Fibroblast of mammary gland (primary cell): ENCODE measurements at places on chromosomes 12 and 14.
A peak's percentile ranks its signal among the peaks of the same experiment; 100 is the strongest.

- DNase-seq: no peak
These were observed 148.7 kb downstream of the ANO2 start for GRCh38 chr12:5796171-5796958.

DNA sequence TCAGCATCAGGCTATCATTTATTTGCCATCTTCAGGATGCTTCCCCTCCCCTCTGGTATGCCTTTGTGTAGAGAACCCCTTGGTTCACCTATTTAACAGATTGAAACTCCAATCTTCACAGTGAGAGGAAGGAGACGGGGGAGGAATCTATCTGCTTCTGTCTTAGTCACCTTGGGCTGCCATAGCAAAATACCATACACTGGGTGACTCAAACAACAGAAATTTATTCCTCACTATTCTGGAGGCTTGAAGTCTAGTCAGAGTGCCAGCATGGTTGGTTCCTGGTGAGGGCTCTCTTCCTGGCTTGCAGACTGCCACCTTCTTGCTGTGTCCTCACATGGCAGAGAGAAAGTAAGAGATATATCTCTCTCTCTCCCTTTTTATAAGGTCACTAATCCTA is 13.5 kb upstream of the EML1 start:
- peak; percentile 72 for DNase-seq

DNA sequence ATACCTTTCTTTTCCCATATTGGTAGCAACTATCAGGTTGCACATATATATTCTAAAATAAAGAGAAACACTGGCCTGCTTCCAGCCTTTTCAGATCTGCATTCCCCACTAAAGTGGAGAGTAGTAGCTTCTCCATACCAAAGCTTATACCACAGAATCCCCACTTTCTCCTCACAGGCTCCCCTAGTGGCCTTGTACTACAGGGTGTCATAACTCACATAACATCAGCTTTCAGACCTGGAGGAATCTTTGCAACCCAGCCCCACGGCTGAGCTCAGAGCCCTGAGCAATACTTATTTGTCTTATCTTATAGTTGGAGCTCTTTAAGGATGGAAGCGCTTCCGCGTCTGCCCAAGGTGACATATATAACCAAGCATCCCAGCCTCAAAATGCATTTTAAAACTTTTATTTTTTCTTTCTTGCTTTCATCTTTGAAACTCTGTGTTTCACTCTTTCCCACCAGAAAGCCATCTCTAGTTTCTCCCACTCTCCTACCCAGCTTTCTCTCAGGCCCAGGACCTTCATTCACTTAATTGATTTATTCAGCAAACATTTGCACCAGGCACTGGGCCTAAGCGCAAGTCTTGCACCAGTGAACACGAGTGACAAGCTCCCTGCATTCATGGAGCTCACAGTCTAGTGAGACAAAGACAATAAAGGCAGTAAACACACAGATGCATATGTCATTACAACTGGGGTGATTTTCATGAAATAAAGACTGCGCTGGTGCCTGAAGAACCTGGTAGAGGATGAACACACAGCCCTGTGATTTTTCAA is 254.7 kb downstream of the IPO8 start:
- DNase-seq: peak; percentile 46

DNA sequence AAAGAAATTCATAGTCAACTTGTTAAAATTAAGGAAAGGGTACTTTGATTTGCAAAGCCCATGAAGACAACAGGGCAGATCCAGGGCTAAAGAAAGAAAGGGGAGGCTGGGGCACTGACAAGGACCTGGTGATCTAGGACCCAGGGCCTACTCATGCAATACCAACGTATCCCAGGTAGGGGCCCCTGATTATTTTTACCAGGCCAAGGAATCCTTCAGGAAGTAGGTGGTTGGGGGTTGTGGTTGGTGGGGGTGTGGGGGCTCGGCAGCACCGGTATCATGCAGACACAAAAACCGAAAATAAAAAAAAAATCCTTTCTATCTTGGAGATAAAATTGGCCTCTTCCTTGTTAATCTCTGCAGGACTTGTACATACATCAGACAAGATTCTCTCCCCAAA is 47.5 kb downstream of the GSC start:
- DNase-seq: no peak

DNA sequence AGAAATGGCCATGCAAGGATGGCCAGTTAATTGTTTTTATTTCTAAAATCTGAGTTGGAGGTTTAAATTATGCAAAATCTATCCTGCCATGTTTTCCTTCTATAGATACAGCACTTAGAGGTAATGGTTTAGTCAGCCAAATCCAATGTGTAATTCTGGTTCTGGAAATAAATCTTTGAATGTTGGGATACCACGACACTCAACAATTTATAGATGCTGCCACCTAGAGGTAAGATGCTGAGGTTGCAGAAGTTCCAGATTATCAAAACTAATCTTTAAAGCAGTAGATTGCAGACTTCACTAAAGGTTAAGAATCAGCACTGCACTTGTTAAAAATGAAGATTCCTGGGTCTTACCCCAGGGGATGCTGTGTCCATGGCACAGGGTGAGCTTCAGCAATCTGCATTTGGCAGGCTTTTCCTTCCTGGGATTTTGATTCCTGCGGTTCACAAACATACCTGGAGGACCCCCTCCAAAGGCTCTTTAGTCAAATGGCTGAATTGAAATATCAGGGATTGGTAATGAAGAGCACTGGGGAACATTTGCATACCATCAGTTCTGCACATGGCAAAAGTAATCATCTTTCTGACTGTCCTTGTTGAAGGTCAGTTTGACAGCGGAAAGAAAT is 53.4 kb upstream of the ANO4 start:
- DNase-seq: peak; percentile 41

DNA sequence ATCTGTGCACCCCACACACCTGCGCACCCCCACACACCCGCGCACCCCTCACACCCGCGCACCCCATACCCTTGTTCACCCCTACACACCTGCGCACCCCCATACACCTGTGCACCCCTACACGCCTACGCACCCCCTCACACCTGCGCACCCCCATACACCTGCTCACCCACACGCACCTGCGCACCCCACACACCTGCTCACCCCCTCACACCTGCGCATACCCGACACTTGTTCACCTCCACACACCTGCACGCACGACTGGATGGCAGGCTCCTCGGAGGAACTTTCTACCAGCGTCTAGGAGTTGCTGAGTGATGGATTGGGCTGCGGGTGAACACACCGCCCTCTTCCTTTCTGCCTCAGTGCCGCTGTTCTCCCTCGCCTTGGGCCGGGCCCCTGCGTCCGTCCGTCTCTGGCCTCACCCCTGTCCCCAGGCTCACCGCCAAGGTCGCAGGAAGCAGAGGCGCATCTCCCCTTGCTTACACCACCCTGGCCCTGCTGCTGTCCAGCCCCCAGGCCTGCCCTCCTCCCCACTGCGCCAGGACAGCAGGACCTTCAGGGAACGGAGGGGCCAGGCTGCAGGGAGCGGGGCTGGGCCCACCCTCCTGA is 20.7 kb upstream of the TMEM106C start:
- no peak for DNase-seq

DNA sequence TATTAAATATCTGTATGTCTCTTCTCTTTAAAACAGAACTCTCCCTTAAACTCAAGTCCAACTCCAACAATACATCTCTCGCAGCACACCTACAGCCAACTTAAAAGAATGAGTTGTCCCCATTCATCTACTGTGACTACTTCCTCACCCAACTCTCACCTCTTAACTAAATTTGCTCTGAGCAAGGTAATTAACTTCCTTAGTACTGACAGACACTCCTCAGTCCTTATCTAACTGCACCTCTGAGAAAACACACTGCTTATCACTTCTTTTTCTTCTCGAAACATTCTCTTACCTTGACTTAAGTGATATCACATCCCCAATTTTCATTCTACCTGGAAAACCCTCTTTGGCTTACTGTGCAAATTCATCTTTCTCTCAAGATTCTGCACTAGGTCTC is 7.0 kb downstream of the ERGIC2 start:
- no peak for DNase-seq

GRCh38 chr12:117853600-117853999 is 115.2 kb downstream of the KSR2 start:
- DNase-seq: peak; percentile 41

DNA sequence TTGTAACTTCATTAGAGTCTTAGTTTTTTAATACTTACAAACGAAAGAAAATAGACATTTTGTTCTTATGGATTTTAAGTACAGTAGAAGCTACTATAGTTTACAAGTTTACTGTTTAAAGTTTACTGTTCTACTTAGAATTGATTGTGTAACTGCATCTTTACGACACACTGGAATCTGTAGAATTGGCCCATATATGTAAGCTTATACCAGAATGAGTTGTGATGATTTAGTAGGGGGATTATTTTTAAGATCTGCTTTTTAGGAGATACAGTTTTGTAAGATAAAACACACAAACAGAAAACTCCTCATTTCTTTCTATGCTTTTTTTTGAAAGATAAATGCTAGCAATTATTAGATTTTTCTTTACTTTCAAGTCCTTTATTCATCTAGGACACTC is 30.2 kb upstream of the NAV3 start:
- DNase-seq: no peak

DNA sequence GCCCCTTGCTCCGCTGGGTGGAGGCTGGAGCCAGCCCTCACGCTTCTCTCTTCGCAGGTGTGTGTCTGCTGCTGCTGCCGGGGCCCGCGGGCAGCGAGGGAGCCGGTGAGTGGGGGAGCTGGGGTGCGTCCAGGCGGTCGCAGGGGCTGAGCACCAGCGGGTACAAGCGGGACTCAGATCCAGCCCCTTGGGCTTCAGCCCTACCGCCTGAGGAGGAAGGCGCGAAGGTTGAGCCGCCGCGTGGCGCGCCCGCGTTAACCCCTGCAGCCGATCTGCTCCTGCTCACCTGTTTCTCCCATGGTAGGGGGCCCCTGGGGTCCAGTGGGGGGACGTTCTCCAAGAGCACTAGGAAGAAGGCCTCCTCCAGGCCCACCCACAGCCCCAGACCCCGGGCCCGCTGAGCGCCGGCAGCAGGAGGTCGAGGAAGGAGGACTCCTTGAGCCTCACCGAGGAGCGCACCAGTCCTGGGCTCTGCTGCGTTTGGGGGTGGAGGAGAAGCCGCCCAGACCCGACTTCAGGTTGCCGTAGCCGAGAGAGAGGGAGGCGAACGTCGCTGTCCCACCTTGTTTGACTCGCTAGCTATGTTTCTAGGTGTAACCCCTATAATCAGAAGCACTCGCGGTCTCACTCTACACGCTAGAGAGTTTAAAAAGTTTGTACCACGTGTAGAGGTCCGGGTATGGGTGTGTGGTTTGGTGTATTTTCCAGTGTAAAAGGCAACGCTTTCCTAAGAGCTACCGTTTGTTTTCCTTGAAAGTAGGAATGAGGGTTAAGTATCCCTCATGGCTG is 834 bp downstream of the COCH start:
- DNase-seq: no peak

DNA sequence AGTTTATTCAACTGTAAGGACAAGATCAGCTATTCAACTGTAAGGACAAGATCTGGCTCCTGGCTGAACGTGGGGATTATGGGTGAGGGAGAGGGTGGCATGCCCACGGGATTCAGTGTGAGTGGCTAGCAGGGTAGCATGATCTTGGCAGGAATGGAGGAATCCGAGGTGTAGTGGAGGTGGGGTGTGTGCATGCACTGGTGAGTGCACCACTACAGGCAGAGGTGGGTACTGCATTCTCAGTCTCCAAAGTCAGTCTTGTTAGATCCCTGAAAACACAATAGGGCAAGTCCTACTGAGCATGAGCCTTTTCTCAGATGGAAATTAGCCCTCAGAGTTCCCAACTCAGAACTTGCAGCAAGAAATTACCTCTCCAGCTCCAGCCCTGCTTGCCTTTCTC is 32.2 kb upstream of the DCD start:
- peak; percentile 20 for DNase-seq

DNA sequence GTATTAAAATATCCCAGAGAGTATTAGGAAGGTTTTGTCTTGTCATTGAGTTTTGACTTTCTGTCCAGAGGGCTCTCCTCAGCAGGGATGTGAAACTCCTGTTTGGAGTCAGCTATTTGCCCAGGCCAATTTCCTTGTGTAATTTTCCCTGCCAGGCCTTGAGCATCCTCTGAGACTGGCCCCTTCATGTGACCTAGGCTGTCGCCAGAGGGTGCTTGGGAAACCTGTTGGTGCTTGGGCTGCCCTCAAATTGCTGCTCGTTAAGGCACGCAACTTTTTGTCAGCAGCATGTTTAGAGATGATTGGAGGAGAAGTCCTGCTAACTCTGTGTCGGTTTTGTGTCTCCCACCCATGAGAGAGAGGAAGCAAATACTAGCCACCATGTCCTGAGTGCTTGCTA is 39.1 kb downstream of the IQSEC3 start:
- DNase-seq: no peak

DNA sequence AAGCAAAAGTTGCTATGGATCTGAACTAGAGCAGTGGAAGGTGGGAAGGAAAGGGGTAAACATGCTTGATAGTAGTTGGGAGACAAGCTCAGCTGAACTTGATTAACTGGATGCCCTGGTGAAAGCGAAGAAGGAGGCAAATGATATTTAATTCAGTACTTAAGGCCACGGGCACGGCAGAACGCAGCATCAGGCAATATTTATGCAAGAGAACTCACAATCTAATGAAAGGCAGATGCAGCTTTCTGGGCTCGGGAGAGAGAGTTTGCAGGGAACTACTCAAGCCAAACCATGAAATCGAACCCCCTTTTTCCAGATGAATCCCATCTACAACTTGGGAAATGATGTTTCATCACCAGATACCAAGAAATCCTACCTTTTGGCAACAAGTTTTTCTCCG is 3.5 kb upstream of the CNIH1 start:
- peak; percentile 70 for DNase-seq

DNA sequence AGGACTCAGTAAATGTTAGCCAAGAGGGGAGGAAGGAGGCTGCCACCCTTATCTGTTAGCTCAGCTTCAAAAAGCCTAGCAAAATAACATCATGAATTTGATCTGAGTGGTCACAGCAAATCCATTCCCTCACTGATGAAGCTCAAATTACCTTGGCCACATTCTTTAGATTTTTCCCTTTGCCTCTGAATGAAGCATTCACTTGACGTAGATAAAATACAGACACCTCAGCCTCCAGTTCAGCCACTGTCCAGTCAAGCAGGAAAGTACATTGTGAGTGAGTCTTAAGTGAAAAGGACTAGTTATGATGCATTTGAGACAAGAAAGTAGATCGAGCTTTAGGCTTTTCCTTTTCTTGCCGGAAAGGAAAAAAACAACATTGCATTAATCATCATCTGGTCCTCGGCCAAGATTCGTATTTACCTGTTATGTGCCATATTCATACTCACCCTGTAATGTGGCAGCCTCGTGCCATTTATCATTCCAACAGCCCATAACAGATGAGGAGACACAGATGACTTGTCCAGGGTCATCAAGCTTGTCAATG is 146.5 kb downstream of the ETV6 start:
- DNase-seq: peak; percentile 53

DNA sequence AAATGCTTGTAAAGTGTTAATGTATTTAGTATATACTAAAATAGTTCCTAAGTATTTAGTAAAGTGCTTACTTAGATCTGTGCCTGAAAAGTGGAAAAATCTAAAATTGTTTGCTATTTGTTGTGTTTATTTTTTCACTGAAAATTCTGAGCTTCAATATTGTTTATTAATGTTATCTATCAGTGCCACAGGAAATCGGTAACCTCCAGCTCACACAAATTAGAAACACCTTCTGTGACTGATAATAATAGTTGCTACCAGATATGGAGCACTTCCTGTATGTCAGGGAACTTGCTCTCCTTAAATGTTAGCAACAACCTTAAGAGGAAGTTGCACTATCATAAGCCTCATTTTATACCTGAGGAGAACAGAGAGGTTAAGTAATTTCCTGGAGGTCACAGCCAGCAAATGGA is 723 bp upstream of the LRP10 start:
- DNase-seq: no peak

GRCh38 chr12:108850854-108851573 is 6.4 kb downstream of the SSH1 start:
- DNase-seq: peak; percentile 89

- DNase-seq: no peak
These were observed 17.8 kb downstream of the SLC48A1 start for GRCh38 chr12:47790676-47791350.
